ENCODE measurements at places on chromosomes 11 and 22.

GRCh38 chr11:48129697-48130395 lies 86.8 kb upstream of the OR4B1 start:
- DNase-seq, result no peak

GRCh38 chr11:103968685-103969084 lies 67.8 kb upstream of the DDI1 start:
- DNase-seq, result no peak

GRCh38 chr11:68659158-68659921 lies 25.0 kb upstream of the GAL start:
- DNase-seq, result peak; percentile 92

DNA sequence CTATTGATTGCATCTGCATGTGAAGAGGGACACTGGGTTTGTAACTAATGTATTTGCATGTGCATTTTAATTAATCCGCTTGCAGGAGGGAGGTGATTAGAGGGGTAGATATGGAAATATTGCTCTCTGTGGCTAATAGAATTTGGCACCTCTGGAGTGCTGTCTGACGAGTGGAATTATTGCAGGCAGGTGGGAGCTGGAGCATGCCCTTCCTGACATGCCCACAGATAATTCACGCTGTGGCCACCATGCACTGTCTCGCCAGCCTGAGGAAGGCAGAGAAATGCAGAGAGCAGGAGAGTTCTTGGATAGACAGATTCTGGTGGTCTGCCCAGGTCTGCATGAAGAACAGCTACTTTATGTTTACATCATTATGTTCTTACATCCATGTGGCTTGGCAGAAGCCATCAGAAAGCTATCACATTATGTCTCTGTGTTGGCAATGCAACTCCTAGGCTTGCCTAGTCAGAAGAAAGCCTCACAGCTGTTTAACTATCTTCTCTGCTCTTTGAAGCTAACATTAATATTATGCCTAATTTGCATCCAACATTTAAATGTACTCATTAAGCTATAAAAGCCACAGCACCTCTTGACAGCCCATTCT lies 89.4 kb upstream of the DRD2 start:
- no peak for DNase-seq

- DNase-seq, result no peak
Observed at GRCh38 chr11:13942971-13943381, 19.5 kb upstream of the SPON1 start.

GRCh38 chr11:84289381-84289906 lies 1003.3 kb upstream of the CCDC90B start:
- no peak for DNase-seq

DNA sequence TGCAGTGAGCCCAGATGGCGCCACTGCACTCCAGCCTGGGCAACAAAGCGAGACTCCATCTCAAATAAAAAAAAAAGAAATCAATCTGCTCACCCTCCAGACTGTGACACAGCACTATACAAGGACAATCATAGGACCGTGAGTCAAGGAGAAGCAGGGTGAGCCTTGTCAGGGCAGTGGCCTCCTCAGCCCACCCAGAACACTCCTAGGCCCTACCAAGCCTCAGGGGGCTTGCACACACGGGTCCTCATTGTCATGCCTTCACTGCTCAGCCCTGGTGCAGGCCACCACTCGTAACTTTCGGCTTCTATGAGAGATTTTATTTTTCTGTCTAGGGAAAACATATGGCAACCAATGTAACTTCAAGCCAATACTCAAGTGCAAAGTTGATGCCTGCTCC lies 35.8 kb downstream of the DGCR2 start:
- no peak for DNase-seq

DNA sequence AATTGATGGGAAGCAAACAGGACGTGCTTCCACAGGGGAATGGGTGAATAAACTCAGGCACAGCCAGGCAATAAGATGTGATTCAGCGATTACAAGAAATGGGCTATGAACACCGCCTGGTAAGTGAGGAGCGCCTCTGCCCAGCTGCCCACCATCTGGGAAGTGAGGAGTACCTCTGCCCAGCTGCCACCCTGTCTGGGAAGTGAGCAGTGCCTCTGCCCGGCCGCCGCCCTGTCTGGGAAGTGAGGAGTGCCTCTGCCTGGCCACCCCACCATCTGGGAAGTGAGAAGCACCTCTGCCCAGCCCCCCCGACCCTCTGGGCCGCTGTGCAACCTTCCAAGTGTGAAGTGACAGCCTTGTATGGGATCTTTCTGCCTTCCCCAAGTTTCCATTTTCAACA lies 73.2 kb upstream of the PRR5 start:
- no peak for DNase-seq
